Activated CD4-positive, alpha-beta T cell treated with anti-CD3 and anti-CD28 coated beads for 36 hours (primary cell): ENCODE measurements at places on chromosomes 12 and 14.
A peak's percentile ranks its signal among the peaks of the same experiment; 100 is the strongest.

DNA sequence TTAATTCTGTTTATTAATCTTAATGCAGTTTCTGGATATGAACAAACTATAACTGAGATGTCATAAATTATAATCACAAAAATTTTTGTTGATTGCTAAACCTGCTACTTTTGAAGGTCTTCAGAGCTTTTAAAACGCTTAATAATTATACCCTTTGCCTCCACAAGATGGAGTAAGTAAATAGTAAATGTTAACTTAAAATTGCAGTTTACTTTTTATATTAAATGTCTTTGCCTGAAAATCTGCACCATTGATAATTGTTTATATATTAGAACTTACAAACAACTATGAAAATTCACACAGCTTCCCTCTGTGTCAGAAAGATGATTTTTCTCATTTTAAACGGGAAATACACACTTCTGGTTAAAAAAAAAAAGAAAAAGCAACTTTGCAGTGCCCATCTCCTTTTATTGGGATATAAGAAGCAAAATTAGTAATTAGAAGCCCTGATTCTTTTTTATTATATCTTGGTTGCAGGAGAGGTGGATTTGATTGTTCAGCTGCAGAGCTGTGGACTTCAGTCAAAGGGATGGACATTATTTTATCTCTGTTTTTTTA, 35.6 kb downstream of the SCFD1 start:
- no peak for DNase-seq

DNA sequence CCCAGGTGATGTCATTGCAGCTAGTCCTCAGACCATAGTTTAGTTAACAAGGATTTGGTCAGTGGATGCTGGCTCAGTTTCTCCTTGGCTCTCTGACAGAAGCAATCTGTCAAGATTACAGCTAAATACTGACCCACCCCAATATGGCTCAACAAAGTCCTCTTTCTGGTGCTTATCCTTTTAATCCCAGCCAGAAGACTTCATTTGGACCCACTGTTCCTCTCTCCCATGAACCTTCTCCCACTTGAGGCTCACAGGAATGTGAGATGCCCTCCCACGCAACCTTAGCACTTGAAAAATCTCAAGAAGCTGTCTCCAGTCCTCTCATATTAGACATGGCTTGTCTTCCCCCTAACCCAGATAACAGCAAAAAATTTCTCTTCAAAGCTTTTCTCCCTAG, 47.7 kb downstream of the C12orf50 start:
- no peak for DNase-seq

- DNase-seq: no peak
These were observed 8.4 kb downstream of the FBXO33 start for GRCh38 chr14:39423793-39424192.

- no peak for DNase-seq
These were observed 35.8 kb upstream of the PRIMA1 start for GRCh38 chr14:93824076-93824475.

DNA sequence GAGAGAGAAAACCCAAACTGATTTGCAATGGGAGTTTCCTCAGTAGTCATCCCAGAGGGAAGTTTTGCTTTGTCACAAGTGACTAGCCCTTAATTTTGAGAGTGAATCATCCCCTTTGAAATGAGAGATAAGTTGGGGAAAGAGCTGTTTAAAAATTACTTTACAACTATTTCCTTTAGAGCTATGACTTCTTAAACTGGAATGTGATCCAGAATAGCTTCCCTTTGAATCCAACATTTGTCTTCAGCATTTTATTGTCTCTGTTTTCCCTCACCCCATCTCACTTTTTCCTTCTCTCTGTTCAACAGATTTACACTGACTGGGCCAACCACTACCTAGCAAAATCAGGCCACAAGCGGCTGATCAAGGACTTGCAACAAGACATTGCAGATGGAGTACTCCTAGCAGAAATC, 109.3 kb downstream of the NAV3 start:
- no peak for DNase-seq

GRCh38 chr14:92542766-92543554, 29.4 kb downstream of the RIN3 start:
- no peak for DNase-seq

DNA sequence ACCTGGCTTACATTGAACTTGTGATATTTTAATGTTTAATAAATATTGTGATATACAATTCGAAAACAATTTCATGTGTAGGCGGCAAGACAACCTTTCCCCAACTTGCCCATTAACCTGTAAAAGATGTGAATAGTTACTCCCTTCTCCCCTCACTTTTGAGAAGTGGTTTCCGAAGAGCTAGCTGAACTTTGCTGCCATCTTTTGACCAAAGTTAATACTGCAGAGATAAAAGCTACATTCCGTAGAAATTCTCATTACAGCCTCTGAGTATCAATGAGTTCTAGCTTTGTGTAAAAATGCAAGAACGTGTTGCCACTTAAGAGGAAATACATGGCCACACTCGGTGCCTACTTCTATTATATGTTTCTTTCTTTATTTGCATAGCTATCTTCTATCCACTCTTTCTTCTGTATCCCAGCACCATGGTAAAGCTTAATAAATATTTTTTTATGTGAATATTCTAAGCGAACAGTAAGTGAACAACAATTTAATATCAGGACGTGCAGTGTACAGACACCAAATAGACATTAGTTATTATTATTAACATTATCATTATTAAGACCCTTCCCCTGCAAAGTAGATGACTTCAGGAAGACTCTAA, 105.1 kb upstream of the TMEM260 start:
- no peak for DNase-seq

DNA sequence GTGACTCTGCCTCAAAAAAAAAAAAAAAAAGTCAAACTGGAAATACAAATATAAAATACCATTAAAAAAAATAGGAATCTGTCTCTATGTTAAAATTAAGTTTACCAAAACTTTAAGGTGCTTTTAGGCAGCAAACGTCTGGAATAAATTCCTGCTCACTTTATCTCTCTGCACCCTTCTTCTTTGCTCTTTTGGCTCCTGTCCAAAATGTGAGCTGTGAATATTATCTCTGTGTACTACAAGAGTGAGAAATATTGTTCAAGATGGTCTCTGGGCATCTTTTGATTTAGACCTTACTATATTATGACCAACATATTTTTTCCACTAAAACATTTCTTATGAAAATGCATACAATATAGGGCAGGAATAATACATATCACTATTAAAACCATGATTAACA, 63.7 kb downstream of the PUS7L start:
- DNase-seq: no peak

GRCh38 chr12:78584695-78585094, 279.9 kb upstream of the SYT1 start:
- DNase-seq: peak; percentile 6

- no peak for DNase-seq
These were observed 263.9 kb downstream of the KCNC2 start for GRCh38 chr12:74945771-74946198.

- no peak for DNase-seq
These were observed 10.9 kb downstream of the RAP1B start for GRCh38 chr12:68621472-68622081.

- DNase-seq: peak; percentile 14
These were observed 3.1 kb upstream of the IGF1 start for GRCh38 chr12:102483466-102483865.

DNA sequence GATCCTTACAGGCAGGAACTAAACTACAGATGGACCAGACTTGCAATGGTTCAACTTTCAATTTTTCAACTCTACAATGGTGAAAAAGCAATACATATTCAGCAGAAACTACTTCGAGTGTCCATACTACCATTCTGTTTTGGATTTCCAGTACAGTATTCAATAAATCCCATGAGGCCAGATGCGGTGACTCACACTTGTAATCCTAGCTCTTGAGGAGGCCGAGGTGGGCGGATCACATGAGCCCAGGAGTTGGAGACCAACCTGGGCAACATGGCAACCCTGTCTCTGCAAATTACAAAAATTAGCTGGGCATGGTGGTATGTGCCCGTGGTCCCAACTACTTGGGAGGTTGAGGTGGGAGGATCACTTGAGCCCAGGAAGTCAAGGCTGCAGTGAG, 336.1 kb downstream of the MED13L start:
- DNase-seq: no peak

- DNase-seq: peak; percentile 22
These were observed 243.1 kb downstream of the BCAT1 start for GRCh38 chr12:24705741-24706358.

- no peak for DNase-seq
These were observed 55.3 kb downstream of the KCNC2 start for GRCh38 chr12:75154388-75154787.

- no peak for DNase-seq
These were observed 164.2 kb downstream of the CHST11 start for GRCh38 chr12:104620837-104621531.

- DNase-seq: no peak
These were observed 13.8 kb upstream of the KCNJ8 start for GRCh38 chr12:21788089-21788983.

DNA sequence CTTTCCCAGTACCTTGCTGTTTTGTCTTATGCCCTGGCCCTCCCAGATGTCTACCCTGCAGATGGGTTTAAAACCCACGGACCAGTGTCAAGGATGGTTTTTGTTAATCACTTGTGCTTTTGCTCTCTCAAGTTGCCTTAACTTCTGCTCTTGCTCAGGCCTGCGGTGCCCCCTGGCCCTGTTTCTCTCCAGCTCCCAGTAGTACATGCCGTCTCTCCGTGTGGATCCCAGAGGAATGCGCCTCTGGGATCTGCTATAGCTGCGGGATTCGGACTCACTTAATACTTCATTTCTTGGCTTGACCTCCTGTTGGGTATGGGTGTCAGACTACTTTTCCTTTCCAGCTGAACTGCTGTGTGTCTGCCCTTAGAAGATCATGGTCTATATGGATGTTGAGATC, 14.5 kb downstream of the PLEKHG3 start:
- DNase-seq: no peak

- no peak for DNase-seq
These were observed 87.4 kb upstream of the PKP2 start for GRCh38 chr12:32983968-32984367.

GRCh38 chr12:121289962-121290361, 6.5 kb downstream of the CAMKK2 start:
- no peak for DNase-seq

- no peak for DNase-seq
These were observed 25.4 kb downstream of the IL31 start for GRCh38 chr12:122148657-122149056.

- no peak for DNase-seq
These were observed 58.0 kb upstream of the PSMA6 start for GRCh38 chr14:35234012-35234805.

DNA sequence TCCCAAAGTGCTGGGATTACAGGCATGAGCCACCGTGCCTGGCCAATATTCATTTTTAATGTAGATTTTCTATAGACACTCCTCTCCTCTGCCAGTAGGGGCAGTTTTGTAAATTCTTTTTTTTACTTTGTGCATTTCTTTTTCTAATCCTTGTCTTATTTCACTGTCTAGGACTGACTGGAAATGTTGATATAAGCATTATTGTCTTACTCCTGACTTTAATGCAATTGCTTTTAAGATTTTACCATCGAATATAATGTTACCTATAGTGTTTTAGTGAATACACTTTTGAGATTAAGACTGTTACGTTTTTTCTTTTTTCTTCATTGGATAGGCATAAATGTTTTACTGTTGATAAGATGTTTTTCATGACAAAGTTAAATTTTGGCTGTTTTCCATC, 35.4 kb upstream of the EMP1 start:
- DNase-seq: no peak

- DNase-seq: no peak
These were observed 530.2 kb downstream of the RPS29 start for GRCh38 chr14:49056021-49056420.

DNA sequence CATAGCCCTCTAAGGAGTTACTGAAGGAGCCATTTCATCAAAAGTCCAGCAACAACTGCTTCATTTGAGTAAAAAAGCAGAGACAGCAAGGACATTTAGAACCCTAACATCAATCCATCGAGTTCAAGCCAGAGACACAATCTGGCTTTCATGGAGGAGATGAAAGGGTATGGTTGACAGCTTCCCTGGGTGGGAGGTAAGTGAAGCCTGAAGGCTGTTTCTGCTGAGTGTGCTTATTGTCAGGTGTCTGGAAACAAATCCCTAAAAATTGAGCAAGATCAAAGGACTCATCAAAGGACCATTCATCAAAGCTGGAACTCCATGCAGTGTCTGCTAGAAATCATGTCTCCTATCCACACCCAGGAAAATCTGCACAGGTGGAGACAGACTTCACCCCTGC, 104.4 kb upstream of the CCDC196 start:
- no peak for DNase-seq

- no peak for DNase-seq
These were observed 34.3 kb downstream of the KTN1 start for GRCh38 chr14:55614304-55614703.

DNA sequence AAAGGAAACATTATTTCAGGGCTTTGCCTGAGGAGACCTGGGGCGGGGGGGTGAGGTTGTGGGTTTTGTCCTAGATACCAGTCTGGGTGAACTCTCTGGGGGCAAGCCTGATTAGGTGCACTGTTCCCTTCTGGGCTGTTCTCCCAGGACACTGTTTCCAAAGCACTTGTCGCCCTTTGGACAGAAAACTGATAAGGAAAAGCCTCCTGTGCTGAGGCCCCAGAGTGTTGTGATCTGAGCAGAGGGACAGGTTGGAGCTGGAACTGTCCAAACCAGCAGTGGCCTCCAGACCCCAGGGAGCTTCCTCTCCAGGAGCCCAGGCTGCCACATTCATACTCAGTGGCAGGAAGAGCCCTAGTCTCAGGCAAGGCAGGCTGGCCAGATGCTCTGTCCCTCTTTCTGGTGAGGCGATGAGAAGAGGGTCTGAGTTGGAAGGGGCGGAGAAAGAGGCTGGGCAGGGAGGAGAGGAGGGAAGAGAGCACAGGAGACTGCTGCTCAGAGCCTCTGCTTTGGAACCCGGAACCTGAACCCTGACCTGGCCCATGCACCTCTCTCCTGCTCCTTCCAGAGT, 1.9 kb downstream of the GALNT16 start:
- DNase-seq: no peak

GRCh38 chr14:21796916-21797315, 123.3 kb upstream of the OR4E1 start:
- peak; percentile 24 for DNase-seq

DNA sequence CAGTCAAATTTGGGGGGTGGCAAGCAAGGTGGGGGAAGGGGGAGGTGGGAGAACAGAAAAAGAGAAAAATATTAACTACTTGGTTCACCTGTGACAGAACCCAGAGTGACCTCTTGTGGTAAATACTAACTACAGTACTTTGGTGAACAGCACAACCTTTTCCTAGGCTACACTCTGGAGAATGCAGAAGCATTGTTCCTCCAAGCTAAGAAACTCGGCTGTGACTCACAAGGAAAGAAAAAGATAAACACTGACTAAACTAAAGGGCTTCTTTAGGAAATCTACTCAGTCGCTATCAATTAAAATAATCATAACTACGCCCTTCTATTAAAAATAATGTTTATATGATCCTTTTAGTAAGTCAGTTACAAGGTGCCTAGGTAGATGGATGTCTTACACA, 5.4 kb downstream of the KCNH5 start:
- DNase-seq: no peak

DNA sequence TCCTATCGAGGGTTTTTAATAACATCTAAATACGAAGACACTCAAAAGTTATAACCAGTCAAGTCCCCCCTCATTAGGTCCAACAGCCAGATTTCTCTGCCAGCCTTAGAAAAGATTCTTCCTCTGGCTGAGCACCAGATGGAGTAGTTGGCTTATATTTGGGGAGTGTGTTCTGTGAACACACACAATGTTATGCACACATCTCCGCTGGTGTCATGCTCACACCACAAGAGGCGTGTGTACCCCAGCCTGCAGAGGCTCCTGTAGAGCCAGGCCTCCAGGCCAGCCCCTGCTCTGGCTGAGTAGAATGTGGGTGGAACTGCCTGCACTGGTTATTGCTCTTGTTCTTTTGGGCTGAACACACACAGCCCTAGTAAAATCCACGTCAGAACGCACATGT, 64.0 kb downstream of the PIWIL1 start:
- DNase-seq: no peak
